SW480 (cell line): ENCODE measurements at places on chromosomes 5 and 9.
A peak's percentile ranks its signal among the peaks of the same experiment; 100 is the strongest.

- no peak for DNase-seq
Observed at GRCh38 chr5:4243479-4244264, 648.0 kb downstream of the IRX1 start.

DNA sequence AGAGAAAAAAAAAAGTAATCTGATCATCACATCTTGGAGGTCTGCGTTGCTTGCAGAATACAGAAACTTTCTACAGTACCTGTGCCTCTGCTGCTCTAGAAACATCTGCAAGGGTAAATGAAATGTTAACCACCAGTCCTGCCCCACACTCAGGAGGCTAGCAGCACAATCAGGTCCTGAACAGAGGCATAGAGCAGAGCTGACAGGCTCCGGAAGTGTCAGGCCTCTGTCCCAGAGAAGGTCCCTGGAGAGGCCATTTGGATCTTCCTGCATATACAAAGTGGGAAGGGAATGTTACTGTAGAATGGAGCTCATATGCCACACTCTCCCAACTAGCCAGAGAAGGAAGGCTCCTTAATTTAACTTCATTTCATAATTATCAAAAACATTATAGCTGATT, 7.2 kb downstream of the NRG2 start:
- DNase-seq = no peak

- DNase-seq = no peak
Observed at GRCh38 chr5:59685191-59685530, 208.4 kb downstream of the PDE4D start.

DNA sequence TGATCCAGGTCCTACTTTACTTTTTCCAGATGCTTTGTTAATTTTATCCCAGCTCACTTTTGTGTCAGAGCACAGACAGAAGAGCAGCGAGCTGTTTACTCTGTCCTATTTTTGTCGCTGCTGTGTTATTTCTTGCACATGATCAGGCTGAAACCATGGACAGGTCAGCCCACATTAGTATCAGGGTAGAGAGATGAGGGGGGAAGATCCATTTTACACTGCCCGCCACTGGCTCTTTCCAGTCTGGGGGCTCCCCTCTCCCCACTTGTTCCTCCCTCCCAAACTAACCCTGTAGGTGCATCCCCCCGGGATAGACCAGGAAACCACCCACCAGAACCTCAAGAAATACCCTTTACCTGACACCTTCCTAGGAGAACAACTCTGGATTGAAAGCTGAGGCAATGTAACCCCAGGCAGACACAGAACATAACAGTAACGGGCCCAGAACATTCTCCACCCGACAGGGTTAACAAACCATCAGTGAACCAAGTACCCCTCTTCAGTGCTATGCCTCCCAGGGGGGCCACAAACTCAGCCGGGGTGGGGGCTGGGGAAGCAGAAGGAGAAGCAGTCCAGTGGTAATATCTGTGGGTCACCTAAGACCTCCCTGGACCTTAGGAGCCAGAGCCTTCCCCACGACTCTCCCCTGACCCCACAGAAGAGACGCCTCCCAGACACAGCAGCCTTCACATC, 10.3 kb downstream of the VDAC1 start:
- no peak for DNase-seq

- no peak for DNase-seq
Observed at GRCh38 chr9:82599336-82599949, 463.5 kb downstream of the RASEF start.

DNA sequence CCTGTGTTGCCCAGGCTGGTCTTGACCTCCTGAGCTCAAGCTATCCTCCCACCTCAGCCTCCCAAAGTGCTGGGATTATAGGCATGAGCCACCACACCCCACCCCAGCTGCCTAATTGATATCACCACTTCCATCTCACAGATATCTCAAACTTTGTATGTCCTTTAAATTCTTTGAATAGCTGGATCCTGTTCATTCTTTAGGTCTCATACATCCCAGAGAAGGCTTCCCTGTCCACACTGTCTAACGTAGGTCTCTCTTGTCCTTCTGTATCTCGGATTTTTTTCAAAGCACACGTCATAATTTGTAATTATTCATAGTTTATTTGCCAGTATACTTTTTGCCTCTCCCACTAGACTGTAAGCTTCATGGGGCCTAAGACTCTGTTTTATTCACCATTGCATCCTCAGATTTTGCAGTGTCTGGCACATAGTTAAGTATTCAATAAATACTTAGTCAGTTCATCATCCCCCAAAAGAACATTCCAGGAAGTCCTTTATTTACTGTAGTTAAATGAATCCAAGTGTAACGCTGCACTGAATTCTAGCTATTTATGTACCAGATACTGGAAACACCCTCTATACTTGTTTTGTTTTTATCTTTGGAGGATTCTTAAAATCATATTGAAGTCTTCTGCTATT, 10.5 kb downstream of the ARSK start:
- no peak for DNase-seq

DNA sequence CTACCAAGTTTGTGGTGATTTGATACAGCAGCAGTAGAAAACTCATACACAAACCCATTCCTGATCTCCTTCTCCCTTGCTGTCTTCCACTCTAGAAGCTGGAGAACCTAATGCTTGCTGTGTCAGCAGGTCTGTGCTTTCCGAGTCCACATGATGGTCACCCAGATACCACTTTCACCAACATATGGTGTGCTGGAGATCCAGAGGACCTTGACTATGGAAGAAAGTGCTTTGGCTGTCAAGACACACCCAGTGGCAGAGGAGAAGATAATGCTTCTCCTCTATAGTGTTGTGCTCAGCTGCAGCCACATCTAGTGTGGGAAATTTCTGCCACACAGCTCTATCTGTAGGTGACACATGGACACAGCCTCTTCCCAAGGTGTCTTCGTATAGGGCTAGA, 67.4 kb downstream of the UGCG start:
- DNase-seq = no peak

GRCh38 chr5:123422433-123423277, 548 bp downstream of the CEP120 start:
- DNase-seq = peak; percentile 47

GRCh38 chr5:95956021-95956899, 5.4 kb downstream of the ELL2 start:
- DNase-seq = no peak

GRCh38 chr5:132254321-132254977, 3.0 kb upstream of the PDLIM4 start:
- no peak for DNase-seq

- no peak for DNase-seq
Observed at GRCh38 chr5:151173711-151174611, 16.4 kb upstream of the ANXA6 start.

- no peak for DNase-seq
Observed at GRCh38 chr5:10761933-10762775, 1.1 kb upstream of the DAP start.

- DNase-seq = no peak
Observed at GRCh38 chr5:149380466-149381121, 1.5 kb upstream of the IL17B start.

DNA sequence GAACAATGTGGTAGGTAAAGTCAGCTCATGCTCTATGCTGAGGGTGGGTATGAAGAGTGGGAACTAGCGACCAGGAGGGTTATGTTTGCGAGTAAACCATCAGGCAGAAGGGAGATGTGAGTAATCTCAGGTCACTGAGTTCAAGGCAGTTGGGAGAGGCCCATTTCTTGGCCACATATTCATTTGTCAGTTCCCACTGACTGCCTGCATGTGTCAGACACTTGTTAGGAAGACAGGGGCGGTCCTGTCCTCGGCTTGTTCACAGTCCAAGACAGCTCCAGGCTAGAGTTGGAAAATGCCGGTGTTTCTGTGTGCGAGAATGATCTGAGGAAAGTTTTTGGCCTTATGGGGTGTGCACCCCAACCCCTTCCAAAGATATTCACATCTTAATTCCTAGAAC, 48.6 kb upstream of the GDNF start:
- DNase-seq = no peak

- DNase-seq = no peak
Observed at GRCh38 chr5:172773481-172774469, 2.8 kb upstream of the DUSP1 start.

GRCh38 chr9:133953976-133954709, 38.0 kb downstream of the VAV2 start:
- DNase-seq = no peak

DNA sequence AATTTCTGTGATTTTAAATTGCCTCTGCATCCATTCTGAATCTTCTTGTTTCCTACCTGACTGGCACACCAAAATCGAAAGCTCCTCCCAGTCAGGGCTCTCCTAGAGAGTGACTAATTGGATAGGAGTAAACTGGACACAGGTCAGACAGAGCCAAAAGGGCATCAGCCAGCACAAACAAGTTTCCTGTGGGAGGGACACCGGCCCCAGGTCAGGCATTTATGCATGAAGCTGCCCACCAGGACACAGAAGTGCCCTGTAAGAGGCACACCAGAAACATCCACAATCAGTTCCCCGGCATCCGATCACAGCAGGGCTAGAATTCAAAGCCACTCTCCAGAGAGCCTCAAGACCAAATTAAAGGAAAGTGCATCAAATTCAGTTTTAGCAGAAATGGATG, 78.4 kb downstream of the SFXN1 start:
- DNase-seq = no peak

GRCh38 chr5:94432499-94432898, 185.9 kb downstream of the KIAA0825 start:
- DNase-seq = no peak

GRCh38 chr5:178296066-178296465, 63.5 kb upstream of the PHYKPL start:
- no peak for DNase-seq

- no peak for DNase-seq
Observed at GRCh38 chr9:114522286-114522685, 17.0 kb upstream of the WHRN start.

GRCh38 chr9:113566712-113567071, 103.2 kb downstream of the RGS3 start:
- no peak for DNase-seq

GRCh38 chr9:95003689-95004410, 277.4 kb downstream of the AOPEP start:
- peak; percentile 86 for DNase-seq

GRCh38 chr5:141488591-141489561, at the start of gene PCDHGC5:
TSS of gene PCDHGC5 (plus strand) at chr5:141489081. CDS start at chr5:141489241, 160 bp downstream.
- no peak for DNase-seq

DNA sequence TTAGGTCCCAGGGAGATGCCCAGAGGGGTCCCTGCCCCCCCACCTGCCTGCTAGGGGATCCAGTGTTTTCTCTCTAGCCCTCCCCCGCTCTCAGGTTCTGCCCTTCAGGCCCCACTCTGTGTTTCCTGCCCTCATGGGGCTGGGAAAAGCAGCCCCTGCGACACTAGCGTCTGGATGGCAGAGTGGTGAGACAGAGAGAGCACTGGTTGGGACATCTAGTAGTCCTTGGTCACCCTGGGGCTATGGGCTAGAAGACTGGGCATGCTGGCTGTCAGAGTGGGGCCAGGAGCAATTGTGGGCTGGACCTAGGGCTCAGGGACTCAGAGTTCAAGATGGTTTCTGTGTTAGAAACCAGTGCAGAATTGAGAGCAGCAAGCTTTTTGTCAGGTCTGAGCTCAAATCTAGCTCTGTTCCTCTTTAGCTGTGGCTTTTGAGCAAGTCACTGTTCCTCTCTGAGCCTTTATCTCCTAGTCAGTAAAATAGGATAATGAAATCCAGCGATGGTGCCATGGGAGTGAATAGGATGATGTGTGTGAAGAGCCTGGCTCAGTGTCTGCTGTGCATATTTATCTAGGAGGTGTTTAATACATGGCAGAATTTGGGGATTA, 39.0 kb downstream of the RGS3 start:
- no peak for DNase-seq

- DNase-seq = no peak
Observed at GRCh38 chr5:140365941-140366340, 5.9 kb downstream of the SLC4A9 start.

DNA sequence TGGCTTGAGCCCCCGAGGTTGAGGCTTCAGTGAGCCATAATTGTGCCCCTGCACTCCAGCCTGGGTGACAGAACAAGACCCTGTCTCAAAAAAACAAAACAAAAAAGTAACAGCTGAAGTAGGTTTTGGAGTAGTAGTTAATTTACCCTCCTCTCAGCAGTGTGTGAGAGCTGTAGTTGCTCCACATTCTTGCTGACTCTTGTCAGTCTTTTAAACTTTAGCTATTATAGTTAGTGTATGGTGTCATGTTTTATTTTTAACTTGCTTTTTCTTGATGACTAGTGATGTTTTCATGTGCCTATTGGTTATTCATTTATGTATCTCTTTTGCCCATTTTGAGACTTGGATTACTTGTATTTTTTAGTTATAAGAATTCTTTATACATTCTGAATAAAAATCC, 52.9 kb upstream of the DHFR start:
- DNase-seq = no peak

DNA sequence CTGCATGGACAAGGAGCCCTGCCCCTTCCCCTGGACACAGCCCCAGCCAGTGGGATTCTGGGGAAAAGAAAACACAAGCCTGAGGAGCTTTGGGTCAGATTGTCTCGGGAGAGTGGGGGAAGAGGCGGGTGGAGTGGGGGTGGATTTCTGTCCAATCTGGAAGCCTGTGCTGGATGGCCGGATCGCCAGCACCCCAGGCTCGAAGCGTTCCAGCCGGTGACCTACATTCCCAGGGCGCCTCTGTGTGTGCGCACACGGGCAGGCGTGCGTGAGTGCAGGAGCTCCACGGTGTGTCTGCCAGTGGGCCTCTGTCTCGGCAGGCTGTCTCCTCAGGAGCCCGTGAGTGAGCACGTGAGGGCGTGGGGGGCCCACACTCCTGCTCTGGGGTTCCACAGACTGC, 74.3 kb upstream of the DAB2IP start:
- no peak for DNase-seq

- DNase-seq = peak; percentile 13
Observed at GRCh38 chr9:83596899-83597504, 25.9 kb upstream of the IDNK start.

GRCh38 chr9:88661759-88662158, 126.8 kb downstream of the NXNL2 start:
- no peak for DNase-seq

GRCh38 chr9:34644766-34645314, 1.6 kb upstream of the GALT start:
- DNase-seq = no peak

GRCh38 chr5:144076521-144077083, 93.9 kb downstream of the YIPF5 start:
- peak; percentile 92 for DNase-seq

- DNase-seq = no peak
Observed at GRCh38 chr5:90809311-90810056, 250.9 kb downstream of the ADGRV1 start.

- peak; percentile 20 for DNase-seq
Observed at GRCh38 chr9:110748251-110748893, 79.8 kb downstream of the MUSK start.
